Stimulated activated CD4-positive, alpha-beta T cell treated with anti-CD3 and anti-CD28 coated beads, TNF-alpha, amount 100 ng/mL, for 1 hour (primary cell): ENCODE measurements at places on chromosomes 3 and 15.

DNA sequence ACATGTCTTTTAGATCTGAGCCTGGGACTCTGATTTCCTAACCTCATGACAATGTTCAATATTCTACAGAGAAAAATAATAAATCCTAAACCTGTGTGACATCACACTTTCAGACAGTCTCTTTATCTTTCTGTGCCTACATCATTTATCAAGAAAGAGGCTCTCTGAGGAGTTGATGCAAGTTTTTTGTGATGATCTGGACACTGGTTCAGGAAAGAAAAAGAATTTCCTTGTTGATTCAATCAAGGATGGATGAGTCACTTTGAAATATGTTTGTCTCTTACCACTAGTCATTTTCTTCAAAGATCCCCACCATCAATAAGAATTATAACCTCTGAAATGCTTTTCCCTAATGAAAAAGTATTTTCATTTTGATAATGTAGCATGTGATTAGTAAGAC, 404.6 kb downstream of the WDR72 start:
- no peak for DNase-seq

GRCh38 chr3:7209098-7209497, 348.2 kb downstream of the GRM7 start:
- no peak for DNase-seq

GRCh38 chr3:37922721-37923568, 61.3 kb downstream of the CTDSPL start:
- no peak for DNase-seq

GRCh38 chr3:18988614-18989229, 159.6 kb upstream of the KCNH8 start:
- DNase-seq = no peak

DNA sequence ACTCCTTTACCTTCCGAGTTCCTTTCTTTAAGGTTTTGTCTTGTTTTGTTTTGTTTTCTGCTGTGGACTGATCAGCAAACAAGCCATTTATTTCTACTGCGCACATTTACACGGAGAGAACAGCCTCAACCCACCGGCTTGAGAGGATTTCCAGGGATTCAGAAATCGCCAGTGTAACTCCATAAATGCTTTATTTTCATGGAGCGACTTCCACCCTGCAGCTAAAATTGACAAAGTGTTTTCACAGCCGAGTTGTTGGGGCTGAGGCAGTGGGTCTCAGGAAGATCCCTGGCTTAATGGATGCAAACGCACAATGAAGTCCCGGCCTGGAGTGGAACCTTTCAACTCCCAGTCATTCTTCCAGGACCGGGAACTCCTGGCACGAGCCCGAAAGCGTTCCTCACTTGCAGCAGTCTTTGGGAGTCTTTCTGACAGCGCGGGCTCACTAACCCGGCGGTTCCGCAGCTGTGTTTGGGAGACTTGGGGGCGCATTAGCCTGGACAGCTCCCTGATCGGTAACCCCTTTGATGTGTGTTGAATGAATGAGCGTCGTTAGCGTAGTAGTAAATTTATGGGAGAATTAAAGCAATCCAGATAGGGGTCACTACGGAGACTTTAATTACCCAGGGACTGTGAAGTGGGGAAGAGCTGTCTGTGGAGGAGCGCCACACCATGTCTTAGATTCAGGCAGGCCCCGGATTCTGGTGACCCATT, 785 bp upstream of the MYRIP start:
- DNase-seq = no peak
